ENCODE measurements at places on chromosomes 5 and 9.

- DNase-seq = no peak
Observed at GRCh38 chr5:137595396-137596079, 96.4 kb upstream of the SPOCK1 start.

- no peak for DNase-seq
Observed at GRCh38 chr5:168198359-168198758, 93.1 kb upstream of the WWC1 start.

DNA sequence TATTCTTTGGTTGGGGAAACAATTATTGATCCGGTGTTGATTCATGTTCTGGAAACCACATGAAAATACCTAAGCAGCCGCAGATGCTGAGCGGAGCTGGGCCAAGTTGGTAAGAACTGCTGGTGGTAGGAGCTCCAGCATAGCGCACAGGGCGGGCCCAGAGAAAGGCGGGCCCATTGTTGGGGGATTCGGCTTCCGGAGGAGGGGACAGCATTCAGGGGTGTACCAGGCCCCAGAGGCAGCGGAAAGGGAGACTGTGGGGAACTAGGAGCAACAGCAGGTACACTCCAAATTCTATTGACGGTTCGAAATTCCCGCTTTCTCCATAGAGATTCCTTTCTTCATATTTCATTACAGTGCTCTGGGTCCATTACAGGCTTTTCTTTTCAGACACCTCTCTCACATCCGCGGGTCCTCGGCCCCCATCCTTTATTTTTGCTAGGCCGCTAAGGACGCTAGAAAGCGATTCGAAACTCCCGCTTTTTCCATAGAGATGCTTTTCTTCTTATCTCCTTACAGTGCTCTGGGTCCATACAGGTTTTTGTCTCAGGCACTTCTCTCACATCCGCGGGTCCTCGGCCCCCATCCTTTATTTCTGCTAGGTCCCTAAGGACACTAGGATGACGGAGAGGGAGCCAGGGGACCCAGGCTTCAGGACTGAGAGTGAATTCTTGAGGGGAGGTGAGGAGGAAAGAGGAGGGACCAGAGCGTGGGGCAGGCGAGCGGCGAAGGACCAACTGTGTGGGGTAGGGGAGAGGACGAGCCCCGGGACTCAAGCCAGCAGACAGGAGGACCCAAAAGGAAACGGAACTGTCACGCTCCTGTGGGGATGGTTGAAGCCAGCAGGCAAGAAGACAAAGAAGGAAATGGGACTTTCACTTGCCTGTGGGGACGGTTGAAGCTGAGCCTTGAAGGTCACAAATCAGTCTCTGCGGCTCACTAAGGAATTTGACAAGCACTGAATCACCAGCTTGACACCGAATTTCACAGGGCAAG is at the start of gene CCDC152:
TSS of gene CCDC152 (plus strand) at position 213 of the 996 bp plus-strand sequence. CDS start 2,304 bp downstream, outside the sequence.
- peak; percentile 31 for DNase-seq

GRCh38 chr9:113995963-113996362 is 82.1 kb downstream of the AMBP start:
- no peak for DNase-seq

DNA sequence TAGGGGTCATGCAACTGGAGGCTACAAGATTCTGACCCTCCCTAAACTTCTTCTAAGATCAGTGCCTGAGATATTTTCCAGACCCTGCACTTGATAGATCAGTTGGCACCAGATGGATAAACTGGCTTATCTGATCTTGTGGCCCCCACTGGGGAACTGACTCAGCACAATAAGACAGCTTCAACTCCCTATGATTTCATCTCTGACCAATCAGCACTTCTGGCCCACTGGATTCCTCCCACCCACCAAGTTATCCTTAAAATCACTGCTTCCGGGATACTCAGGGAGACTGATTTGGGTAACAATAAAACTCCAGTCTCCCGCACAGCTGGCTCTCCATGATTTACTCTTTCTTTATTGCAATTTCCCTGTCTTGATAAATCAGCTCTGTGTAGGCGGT is 2180.4 kb upstream of the WWC1 start:
- no peak for DNase-seq

DNA sequence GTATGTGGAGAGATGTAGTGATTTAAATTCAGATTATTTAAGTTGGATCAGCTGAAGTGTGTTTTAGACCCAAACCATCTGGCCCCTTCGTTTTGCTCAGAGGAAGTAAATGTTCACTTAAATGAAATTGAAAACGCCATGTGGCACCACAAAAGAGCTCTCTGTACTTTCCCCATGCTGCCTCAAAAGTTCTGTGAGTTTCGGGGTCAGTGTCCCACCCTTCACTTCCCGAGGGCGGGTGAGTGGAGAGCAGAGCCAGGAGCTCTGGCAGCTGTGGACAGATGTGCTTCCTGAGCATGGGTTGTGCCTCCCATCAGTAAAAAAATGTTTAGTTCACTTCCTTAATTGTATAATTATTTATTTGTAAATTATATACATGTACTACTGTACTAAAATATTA is 48.4 kb downstream of the PSD2 start:
- DNase-seq = no peak

DNA sequence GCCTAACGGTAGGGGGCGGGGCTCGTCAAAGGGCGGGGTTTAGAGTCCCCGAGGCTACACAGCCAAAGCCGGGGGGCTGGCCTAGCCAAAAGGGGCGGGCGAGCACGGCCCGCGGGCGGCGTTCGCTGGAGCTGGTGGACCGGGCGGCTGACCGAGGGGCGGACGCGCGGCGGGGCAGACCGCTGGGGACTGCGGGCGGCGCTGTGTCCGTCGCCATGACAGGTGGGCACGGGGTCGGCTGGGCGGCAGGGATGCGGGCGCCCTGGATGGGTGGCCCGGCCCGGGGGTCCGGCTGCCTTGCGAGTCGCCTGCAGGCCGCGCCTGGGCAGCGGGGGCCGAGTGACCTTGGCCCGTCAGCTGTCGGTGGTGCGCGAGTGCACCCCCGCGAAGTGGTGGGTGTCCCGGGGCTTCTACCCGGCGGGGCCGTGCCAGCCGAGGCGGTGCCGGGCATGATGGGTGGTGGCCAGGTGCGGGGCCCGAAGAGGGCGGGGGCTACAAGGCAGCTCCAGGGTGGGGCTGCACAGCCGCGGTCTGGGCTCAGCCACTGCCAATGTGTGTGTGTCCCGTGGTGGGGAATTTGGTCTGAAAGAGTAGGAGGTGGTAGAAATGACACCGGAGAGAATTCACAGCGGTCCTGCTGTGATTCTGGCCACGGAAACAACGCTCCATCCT is at the start of gene CARD19:
TSS of gene CARD19 (plus strand) at position 87 of the 672 bp plus-strand sequence. CDS start at position 216, 129 bp downstream.
- peak; percentile 45 for DNase-seq

GRCh38 chr9:94031946-94032345 is 52.3 kb upstream of the PTPDC1 start:
- no peak for DNase-seq

DNA sequence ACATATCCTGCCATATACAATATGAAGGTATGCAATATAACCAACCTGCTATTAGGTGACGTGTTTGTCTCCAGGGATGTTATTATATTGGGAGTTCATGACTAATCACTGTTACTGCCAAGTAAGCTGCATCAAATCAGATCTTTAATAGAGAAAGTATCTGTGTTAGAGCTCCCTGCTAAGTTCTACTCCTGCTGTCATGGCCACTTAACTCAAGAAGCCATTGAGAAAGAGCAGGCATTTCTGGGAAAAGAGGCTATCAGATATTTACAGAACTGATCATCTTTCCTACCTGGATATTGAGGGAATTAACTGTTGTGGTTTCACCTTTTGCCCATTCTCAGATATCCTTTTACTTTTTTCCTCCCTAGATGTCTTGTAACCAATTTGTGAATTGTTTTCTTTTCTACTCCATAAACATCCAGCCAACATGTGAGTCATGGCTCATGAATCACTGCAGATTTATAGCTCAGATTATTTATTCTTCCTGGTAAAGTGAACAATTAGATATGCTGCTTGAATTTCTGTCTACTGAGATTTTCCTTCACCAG is 634.8 kb upstream of the FAM174A start:
- no peak for DNase-seq

DNA sequence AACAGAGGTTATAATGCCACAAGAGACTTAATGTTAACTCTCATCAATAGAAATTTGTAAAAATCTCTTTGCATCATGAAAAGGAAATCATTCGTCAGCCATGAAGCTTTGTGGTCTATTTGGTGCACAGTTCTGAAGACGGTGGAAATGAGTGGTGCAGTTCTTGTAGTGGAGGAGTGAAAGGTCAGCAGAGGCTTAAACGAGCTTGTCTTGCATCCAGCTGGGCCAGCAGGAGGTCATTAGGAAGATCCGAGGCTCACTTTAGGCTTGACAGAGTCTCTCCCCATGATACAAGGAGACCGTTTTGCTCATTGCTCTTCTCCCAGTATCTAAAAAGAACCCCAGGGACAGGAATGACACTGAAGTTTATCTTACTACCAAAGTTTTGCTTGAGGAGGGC is 440.8 kb downstream of the BNC2 start:
- DNase-seq = no peak

- DNase-seq = peak; percentile 90
Observed at GRCh38 chr5:74766849-74767578, at the start of the genes GFM2 and NSA2. Gene GFM2, minus strand, starts transcription at chr5:74767117. Its CDS starts 3,375 bp downstream, at chr5:74763742. Gene NSA2, plus strand, starts transcription at chr5:74767249. Its CDS starts 112 bp downstream, at chr5:74767361.

GRCh38 chr9:134919303-134919702 is 1.6 kb upstream of the FCN1 start:
- DNase-seq = no peak

Data from CD4-positive, alpha-beta T cell treated with Interleukin-6 at 100 ng/mL for 8 hours (primary cell).